ENCODE measurements at places on chromosomes 5 and 9. TPM values are rescaled to one million over a fixed set of nuclear protein-coding genes. Genes with fewer than 3 reads are reported as not detected.

DNA sequence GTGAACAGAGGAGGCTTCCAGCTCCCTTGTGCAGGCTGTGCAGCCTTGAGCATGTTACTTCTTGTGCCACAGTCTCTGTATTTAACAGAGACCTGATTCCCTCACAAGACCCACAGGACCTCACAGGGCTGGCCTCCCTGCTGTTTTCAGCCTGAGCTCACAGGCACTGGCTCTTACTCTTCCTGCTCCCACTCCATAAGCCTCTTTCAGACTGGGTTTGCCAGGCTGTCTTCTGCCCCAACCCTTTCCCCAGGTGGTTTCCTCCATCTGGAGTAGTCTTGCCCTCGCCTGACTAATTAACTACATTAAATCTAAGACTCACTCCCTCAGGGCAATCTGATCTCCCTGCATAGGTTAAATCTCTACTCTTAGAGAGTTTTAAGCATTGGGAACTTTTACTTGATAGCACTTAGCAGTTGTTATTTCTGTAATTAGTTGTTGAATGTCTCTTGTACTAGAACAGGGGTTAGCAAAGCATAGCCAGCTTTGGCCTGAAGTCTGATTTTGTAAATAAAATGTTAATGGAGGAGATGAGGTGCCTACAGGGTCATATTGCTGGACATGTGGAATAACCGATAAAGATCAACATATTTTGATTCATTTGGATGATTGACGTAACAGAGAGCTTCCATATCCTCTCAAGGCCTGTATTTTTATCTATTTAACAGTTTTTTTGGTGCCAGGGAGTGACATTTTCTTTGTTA, 28.6 kb upstream of the SPATA31E1 start:
- no peak for DNase-seq

GRCh38 chr5:173660481-173661280, 44.2 kb upstream of the BOD1 start:
- DNase-seq = no peak

DNA sequence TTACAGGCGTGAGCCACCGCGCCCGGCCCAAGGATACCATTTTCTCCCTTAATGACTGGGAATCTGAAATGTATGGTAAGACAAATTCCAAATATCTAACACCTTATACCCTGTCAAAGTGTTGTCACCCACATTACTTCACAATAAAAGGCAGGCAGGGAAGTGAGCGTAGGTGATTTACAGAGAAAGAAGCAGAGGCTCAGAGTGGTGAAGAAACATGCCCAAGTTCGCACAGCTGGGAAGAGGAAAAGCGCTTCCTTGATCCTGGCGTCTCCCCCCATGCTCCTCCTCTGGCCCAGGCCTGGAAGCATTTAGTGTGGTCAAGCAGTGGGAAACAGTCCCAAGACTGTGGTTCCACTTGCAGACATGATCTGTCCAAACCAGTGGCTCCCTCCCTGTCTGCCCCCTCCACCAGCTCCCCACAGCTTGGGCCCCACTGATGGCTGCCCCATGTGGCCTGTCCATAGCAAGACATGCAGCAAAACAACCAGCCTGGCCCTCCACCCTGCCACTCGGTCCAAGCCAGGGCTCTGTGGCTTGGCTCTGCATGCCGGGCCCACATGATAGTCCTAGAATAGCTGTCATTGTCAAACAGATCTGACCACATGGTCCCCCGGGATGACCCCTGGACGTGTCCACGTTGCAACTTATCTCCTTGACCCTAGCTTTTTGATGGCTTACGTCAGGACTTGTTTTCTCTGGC, 107.2 kb downstream of the TTLL11 start:
- no peak for DNase-seq

- DNase-seq = no peak
These were observed 84.9 kb downstream of the TRPM3 start for GRCh38 chr9:71036501-71036900.

GRCh38 chr5:177492841-177493240, 4.6 kb downstream of the PDLIM7 start:
- DNase-seq = no peak

- no peak for DNase-seq
These were observed 237.0 kb downstream of the KIF4B start for GRCh38 chr5:155250596-155250995.

DNA sequence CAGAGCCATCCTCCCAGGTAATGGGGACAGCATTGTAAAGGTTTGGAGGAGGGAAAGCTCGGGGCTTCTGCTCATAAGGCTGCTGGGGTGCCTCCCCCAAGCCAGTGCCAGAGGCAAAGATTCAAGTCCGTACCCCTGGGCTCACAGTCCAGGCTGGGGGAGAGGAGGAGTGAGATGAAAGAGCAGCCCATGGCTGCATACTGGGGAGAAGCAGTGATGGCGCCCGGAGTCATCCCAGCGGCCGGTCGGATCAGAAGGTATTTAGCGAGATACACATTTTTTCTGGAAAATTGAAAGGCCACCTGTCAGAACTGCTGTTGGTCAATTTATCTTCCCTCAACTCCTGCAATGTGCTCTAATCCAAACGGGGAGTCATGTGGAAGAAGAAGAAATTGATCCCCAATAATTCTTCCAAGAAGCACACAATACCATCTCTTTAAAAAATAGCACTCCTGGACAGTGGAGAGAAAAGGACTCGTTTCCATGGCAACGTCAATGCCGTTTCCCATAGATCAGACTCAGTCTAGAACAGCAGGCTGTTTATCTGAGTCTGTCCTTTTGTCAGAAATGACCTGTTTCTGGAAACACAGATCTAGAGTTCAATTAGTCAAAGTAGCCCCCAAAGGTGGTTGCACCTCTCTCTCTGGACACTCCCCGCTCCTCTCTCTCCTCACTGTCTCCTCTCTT, 65.9 kb downstream of the NSG2 start:
- no peak for DNase-seq

DNA sequence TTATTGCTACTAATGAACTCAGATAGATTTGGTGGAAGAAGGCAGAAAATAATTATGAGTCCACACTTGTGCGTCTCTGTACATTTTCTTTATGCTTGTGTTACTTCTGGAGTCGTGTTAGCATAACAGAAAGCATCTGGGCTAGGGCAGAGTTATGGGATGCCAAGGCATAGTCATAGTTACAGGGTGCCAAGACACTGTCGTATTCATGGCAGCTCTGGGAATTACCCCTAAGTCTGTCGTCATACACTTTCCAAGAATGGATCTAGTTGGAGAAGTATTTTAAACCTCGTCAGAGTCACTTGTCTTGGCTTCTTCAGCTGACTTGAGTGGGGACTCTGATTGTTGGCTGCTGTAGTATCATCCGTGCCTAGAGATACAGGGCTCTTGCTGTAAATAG, 27.7 kb downstream of the CAMK4 start:
- DNase-seq = no peak

GRCh38 chr9:70303268-70303667, 44.5 kb downstream of the SMC5 start:
- DNase-seq = no peak

The C9 gene
- total RNA-seq = not detected

The PKD2L2 gene
- total RNA-seq = 0.63 TPM

The PLPP7 gene
- total RNA-seq = 2.9 TPM

Data from B cell (primary cell).